ENCODE measurements at places on chromosomes 16 and 17.

DNA sequence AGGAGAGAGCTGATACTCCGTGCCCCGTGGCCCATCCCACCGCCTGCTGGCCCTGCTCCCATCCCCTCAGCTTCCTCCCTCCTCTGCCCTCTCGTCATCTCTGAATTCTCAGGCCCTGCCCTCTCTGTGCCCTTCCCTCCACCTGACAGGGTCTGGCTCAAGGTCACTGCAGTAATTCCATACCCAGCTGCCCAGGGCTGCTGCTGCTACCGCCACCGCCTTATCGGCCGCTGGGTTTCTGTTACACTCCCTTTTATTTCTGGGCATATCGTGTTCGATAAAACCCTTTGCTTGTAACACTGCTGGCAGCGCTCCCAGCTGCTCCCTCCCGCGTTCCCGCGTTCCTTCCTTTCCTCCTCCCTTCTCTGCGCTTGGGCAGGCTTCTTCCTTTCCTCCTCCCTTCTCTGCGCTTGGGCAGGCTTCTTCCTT is 1.2 kb downstream of the EPN3 start:
- H3K36me3 ChIP-seq, result no peaks in the 10 kb centered on the region
- peak overlapping the region; percentile 61 for H3K27ac ChIP-seq
- peaks cover 32% of the 10 kb centered on the region for H3K4me1 ChIP-seq
- no peaks in the 10 kb centered on the region for H3K27me3 ChIP-seq
- DNase-seq, result no peak

GRCh38 chr16:50736448-50736847 is 5.4 kb upstream of the CYLD start:
- peaks cover 6% of the 10 kb centered on the region for H3K4me1 ChIP-seq
- no peak overlapping the region for H3K4me3 ChIP-seq
- DNase-seq, result no peak
- no peak overlapping the region for H3K27ac ChIP-seq
- no peaks in the 10 kb centered on the region for H3K27me3 ChIP-seq

- no peak overlapping the region for H3K4me3 ChIP-seq
- no peak overlapping the region for H3K27ac ChIP-seq
- no peaks in the 10 kb centered on the region for H3K27me3 ChIP-seq
- H3K4me1 ChIP-seq, result peaks cover 20% of the 10 kb centered on the region
- DNase-seq, result no peak
Measured at GRCh38 chr17:65173284-65173793, 36.2 kb downstream of the RGS9 start.

GRCh38 chr17:45326626-45327025 is 9.8 kb upstream of the MAP3K14 start:
- H3K36me3 ChIP-seq, result no peaks in the 10 kb centered on the region
- no peak for DNase-seq
- no peaks in the 10 kb centered on the region for H3K4me1 ChIP-seq
- H3K4me3 ChIP-seq, result no peak overlapping the region
- H3K27me3 ChIP-seq, result no peaks in the 10 kb centered on the region
- no peak overlapping the region for H3K27ac ChIP-seq

DNA sequence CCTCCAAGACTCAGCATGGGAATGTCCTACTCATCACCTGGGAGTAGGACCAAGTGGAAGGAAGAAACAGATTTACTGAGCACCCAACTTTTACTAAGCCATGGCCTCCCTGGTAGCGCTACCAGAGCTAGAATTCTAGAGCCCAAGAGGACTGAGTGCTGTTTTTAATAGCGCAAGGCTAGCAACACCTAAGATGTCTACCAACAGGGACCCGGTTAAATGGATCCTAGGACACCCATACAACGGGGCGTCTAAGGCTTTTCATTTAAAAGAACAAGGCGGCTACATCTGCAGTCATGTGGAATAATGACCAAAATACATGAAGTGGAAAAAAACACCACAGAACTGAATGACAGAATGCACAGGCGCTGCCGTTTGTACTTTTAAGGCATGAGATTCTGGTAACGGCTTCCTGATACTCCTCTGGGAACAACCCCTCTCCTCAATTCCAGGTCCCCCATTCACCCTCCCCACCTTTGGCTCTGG is 5.1 kb downstream of the GGA2 start:
- peaks cover 66% of the 10 kb centered on the region for H3K4me1 ChIP-seq
- no peaks in the 10 kb centered on the region for H3K27me3 ChIP-seq

DNA sequence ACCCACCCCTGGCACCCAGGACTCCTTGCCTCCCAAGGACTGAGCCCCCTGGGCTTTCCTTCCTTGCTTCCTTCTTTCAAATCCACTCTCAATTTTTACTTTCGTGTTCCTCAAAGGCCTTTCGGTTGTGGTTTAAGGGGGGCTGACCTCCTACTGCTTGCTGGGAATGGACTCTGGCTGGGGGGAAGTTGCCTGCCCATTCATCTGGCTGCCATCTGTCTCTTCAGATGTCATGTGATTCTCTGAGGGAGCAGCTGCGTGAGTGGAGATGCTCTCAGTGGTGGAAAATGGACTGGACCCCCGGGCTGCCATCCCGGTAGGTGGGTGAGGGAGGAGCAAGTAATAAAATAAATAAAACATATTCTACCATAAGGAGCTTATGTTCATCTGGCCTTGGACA is 93.8 kb upstream of the RPRML start:
- no peaks in the 10 kb centered on the region for H3K27me3 ChIP-seq
- no peak overlapping the region for H3K4me3 ChIP-seq
- DNase-seq, result no peak
- no peak overlapping the region for H3K27ac ChIP-seq

DNA sequence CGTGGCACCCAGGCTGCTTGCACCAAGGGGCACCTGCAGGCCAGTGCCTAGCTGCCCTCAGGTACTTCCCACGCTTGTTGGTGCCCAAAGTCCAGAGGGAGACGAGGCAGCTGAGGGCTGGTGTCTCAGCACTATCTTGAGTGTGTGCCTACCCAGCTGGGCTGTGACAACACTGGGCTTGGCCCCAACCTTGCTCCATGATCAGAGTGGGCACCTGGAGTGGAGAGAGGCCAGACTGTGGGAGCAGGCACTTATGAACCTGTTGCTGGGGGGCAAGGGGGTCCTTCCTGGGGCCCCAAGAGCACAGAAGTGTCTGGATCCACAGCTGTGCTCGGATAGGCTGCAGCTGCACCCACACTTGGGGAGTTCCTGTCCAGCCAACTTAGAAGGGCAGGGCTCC is 314.7 kb downstream of the KCNJ2 start:
- H3K27ac ChIP-seq, result no peak overlapping the region
- H3K4me3 ChIP-seq, result no peak overlapping the region
- H3K27me3 ChIP-seq, result no peaks in the 10 kb centered on the region
- no peak for DNase-seq
- no peaks in the 10 kb centered on the region for H3K4me1 ChIP-seq
- no peaks in the 10 kb centered on the region for H3K36me3 ChIP-seq

DNA sequence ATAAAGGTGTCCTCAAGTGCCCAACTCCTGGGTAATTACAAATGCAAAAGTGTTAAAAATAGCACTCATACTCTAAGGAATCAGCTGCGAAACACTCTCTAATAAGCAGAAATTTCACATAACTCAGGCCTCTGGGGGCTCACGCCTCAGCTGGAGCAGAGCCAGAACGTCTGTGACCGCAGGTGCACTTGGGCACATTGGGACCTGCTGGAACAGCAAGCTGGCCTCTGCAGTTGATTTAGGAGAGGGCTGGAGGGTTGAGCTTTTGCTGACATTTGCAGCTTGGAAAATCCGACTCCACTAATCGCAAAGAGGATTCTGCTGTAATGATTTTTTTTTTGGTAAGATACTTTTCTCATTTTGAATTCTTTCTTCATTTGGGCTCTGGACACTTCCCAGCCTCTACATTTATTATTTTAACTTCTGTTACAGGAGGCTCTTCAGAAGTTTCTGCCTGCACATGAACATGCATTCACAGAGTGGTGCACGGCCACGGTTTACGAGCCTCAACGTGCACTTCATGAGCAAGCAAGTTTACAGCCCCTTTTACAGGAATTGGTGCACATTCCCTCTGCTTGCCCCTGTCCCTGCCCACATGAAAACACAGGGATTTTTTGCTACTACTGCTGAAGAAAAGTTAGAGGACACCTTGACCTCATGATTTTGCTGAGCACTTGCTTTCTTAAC is 4.1 kb upstream of the SNTB2 start:
- H3K4me3 ChIP-seq, result no peak overlapping the region
- no peaks in the 10 kb centered on the region for H3K36me3 ChIP-seq
- DNase-seq, result no peak
- H3K27ac ChIP-seq, result no peak overlapping the region

GRCh38 chr17:4393806-4394205 is 27.3 kb upstream of the UBE2G1 start:
- H3K4me3 ChIP-seq, result no peak overlapping the region
- H3K4me1 ChIP-seq, result no peaks in the 10 kb centered on the region
- H3K27ac ChIP-seq, result no peak overlapping the region
- H3K36me3 ChIP-seq, result no peaks in the 10 kb centered on the region

DNA sequence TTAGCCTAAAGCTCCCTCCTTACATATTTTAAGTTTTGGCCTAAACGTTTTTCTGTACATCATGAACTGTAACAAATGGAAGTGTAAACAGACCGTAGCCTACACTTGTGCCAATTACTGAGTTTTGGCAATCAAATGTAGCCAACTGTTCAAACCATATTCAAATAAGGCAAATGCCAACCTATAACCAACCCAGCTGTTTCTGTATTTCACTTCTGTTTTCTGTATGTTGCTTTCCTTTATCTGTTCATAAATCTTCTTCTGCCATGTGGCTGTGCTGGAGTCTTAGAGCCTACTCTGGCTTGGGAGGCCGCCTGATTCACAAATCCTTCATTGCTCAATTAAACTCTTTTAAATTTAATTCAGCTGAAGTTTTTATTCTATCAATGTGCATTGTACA is 6.9 kb upstream of the C16orf78 start:
- H3K4me3 ChIP-seq, result no peak overlapping the region
- DNase-seq, result no peak
- H3K27ac ChIP-seq, result no peak overlapping the region
- no peaks in the 10 kb centered on the region for H3K36me3 ChIP-seq

- no peak for DNase-seq
- H3K36me3 ChIP-seq, result peaks cover 12% of the 10 kb centered on the region
- H3K27ac ChIP-seq, result no peak overlapping the region
Measured at GRCh38 chr17:74250324-74250995, 23.6 kb upstream of the DNAI2 start.

- H3K4me3 ChIP-seq, result no peak overlapping the region
- DNase-seq, result no peak
- no peak overlapping the region for H3K27ac ChIP-seq
- no peaks in the 10 kb centered on the region for H3K4me1 ChIP-seq
- H3K36me3 ChIP-seq, result peaks cover 95% of the 10 kb centered on the region
Measured at GRCh38 chr16:89890886-89891657, 17.7 kb downstream of the TCF25 start.

DNA sequence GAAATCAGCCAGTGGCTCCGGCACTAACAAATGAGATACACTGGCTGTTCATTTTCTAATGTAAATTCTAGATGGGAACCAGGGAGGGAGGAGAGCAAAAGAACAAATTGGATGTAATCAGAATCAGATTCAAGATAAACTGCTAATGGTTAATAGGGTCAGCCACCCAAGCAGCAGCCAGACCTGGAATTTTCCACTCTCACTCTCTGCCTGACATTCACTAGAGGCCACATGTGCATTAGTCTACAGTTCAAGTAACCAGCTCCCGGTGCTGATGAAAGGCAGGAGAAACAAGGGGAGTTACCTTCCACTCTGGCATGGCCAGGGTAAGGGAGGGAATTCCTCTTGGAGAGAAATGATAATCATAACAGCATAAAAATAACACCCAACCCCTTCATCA is 597.7 kb downstream of the TOX3 start:
- no peaks in the 10 kb centered on the region for H3K36me3 ChIP-seq
- no peaks in the 10 kb centered on the region for H3K27me3 ChIP-seq
- H3K4me1 ChIP-seq, result no peaks in the 10 kb centered on the region
- no peak for DNase-seq
- H3K4me3 ChIP-seq, result no peak overlapping the region

DNA sequence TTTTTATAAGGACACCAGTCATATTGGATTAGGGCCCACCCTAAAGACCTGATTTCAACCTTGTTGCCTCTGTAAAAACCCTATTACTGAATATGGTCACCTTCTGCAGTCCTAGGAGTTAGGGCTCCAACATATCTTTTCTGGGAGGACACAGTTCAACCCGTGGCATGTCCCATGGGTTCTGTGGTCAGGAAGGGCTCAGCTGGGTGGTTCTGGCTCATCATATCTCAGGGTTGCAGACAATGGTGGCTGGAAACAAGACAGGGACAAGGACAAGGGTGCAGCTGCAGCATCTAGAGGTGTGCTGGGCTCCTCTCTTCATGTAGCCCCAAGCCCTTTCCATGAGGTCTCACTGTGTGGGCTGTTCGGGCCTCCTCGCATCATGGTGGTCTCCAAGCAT is 63.1 kb upstream of the FOXF1 start:
- H3K27me3 ChIP-seq, result no peaks in the 10 kb centered on the region
- H3K36me3 ChIP-seq, result no peaks in the 10 kb centered on the region
- H3K4me3 ChIP-seq, result no peak overlapping the region
- H3K27ac ChIP-seq, result no peak overlapping the region

DNA sequence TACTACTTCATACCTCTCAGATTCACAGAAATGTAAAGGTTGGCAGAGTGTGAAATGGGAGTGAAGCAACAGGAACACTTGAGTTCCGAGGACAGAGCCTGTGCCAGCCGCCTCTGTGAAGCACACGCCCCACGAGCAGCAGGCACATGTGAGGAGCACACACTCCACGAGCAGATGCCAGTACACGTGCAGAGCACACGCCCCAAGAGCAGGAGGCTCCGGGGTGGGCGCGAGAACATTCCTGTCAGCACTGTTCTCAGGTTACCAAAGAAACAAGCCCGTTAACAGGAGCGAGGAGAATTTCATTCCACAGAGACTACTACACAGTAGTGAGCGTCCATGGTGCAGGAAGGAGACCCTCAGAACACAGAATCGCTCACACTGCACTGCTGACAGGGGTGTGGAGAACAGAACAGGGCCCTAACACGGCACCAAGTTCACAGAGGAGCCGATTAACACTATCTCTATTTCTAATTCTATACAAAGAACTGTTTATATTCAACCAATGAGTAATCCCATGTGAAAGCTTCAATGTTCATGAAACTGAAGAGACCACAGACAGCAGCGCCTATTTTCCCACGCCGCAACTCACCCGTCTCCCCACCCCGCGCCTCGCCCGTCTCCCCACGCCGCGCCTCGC is 40.1 kb downstream of the KLHDC4 start:
- H3K36me3 ChIP-seq, result peaks cover 8% of the 10 kb centered on the region
- no peak for DNase-seq
- H3K27me3 ChIP-seq, result no peaks in the 10 kb centered on the region

DNA sequence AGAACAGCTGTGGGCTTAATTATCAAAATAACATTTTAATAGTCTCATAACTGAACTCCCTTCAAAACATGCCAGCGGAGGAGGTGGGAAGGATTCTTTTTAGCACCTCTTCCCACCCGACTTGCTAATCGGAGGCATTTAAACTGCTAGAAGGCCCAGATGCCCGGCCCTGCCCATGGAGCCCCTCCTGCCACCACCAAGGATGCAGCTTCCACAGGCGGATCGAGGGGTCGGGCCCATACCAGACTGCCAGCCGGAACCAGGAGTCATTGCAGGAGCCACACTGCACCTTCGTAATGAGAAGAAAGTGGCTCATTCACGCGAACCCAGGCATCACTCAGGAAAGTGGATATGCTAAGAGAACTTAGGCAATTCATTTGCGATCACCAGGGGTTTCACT is 201.2 kb downstream of the C16orf78 start:
- H3K27me3 ChIP-seq, result no peaks in the 10 kb centered on the region
- no peak overlapping the region for H3K27ac ChIP-seq
- DNase-seq, result no peak
- H3K4me3 ChIP-seq, result no peak overlapping the region

Data from right atrium auricular region (tissue), 2 donors.